ENCODE measurements at places on chromosomes 7 and 10. TPM values are rescaled to one million over a fixed set of nuclear protein-coding genes. Genes with fewer than 3 reads are reported as not detected.

DNA sequence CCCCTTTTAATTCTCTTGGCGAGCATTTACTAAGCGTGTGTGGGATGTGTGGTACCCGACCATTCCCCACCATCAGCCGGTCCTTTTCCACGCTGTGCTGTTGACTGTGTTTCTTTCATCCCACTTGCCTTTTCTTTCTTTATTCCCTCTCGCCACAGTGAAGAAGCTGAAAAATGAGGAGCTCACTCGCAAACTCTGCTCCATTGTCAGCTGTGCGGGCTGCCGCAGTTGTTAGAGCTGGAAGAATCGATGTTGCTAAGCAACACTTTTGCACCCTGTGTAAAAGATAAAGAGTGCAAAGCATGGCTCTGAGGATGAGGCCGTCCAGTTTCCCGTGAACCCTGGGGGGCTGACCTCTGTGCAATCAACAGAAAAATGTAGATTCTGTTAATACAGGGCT is 203.1 kb upstream of the NEBL start:
- DNase-seq: no peak

GRCh38 chr7:117143066-117143465 is 179.8 kb downstream of the WNT2 start:
- DNase-seq: no peak

GRCh38 chr10:78407009-78407711 is 373.5 kb downstream of the RPS24 start:
- peak; percentile 98 for DNase-seq

- peak; percentile 42 for DNase-seq
Observed at GRCh38 chr7:12475362-12476063, 71.8 kb upstream of the VWDE start.

- DNase-seq: no peak
Observed at GRCh38 chr10:18545621-18546305, 105.6 kb downstream of the NSUN6 start.

Gene CALML3
- polyA plus RNA-seq: not detected

DNA sequence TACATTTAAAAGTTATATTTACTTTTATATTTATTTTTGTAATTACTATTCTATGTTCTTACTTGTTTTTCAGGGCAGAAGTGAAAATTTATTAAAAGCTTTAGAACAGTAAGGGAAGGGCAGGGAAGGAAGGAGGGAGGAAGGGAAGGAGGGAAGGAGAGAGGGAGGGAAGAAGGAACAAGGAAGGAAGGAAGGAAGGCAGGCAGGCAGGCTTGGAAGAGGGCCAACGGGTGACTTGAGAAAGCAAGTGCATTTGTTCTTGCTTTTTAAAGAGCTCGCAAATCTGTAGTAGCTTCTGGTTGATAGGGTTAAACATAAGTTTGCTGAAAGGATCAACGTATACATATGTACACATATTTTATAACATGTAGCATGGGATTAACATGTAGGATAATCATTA is 725.3 kb upstream of the FZD8 start:
- DNase-seq: no peak

DNA sequence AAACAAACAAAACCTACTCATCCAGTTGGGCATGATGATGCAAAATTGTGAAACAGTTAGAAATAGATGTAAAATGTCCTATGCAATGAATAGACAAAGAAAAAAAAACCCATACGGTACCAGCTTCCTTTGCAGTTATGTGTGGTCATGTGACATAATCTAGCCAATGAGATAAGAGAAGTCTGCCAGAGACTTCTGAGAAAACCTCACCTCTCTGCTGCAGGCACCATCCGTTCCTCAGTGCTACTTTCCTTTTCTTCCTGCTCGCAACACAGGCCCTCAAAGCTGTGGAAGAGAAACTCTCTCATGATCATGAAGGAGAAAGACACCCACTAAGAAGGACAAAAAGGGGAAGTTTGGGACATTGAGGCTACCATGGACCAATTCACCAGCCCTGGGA is 76.8 kb upstream of the CARD11 start:
- DNase-seq: no peak

GRCh38 chr7:155884225-155885166 is 72.2 kb upstream of the SHH start:
- no peak for DNase-seq

- no peak for DNase-seq
Observed at GRCh38 chr10:47035819-47036337, 124.7 kb downstream of the PTPN20 start.

DNA sequence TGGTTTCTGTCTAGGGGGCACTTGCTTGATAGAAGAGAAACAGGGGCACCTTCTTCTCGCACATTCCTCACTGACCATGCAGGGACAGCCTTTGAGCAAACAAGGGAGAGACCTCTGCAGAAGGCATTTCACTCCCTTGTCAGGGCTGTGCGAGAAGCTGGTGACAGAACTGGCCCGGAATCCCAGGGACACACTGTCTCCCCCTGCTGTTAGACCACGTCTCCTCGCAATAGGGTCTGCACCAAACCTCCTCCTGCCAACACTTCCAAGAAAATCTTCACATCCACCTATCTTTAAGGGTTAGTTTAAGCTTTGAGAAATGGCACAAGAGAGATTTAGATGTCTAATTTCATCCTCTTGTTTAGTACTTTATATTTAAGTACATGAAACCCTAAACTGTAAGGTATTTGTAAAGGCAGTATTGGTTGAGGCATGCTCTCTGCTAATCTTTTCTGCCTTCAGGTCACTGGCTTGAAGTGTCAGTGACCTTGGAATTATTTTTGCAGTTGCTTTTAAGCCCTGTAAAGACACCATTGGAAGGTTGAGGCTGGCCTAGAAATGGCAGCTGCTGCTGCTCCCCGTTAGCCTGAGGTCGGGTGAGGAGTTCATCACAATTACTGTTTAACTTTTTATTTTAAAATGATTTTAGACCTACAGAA is 37.0 kb downstream of the RBM20 start:
- peak; percentile 77 for DNase-seq

- no peak for DNase-seq
Observed at GRCh38 chr7:92682903-92683539, 92.8 kb upstream of the FAM133B start.

DNA sequence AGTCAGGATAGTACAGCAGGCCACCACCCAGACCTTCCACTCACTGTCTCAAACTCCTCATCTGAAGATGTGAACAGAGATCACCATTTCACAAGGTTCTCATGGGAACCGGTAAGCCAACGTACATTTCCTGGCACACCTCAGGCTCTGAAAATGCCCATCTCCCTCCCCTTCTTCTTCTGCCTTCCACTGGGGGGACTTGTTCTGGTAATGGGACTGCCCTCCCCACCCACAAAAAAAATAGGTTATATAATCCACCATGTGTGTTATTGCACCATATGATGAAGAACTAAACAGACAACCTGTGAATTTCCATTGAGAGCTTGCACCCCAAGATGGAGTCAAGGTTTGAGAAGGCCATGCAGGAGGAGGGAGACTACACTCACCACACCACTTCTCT is 42.1 kb upstream of the IKZF1 start:
- DNase-seq: no peak

DNA sequence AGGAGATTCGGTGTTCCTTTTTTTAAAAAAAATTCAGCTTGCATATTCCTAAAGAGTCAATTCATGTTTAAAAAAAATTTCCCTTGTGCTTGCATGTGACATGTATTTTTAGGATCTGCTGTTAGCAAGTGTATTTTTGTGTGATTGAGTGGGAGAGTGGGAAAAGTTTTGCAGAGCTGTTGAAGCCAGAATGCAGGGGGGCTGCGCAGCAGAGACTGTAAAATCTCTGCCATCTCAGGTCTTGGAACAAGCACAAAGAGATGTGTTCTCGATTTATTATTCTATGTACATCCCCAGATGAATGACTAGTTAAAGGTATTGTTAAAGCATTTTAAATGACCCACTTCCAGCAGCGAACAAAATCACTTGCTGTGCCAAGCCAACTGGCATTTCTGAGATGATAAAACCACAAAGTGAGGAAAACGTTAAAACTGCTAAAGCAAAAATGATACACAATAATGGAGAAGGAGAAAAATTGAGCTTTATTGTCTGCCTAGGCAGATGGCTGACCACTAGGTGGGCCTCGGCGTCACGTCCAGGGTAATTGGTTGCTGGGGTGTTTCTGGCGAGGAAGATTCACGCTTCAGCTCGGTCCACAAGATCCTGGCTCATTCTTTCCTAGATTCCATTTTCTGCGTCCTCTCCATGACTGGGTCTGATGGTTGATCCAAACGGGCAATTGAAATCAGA is 67.0 kb upstream of the ATRNL1 start:
- peak; percentile 45 for DNase-seq

DNA sequence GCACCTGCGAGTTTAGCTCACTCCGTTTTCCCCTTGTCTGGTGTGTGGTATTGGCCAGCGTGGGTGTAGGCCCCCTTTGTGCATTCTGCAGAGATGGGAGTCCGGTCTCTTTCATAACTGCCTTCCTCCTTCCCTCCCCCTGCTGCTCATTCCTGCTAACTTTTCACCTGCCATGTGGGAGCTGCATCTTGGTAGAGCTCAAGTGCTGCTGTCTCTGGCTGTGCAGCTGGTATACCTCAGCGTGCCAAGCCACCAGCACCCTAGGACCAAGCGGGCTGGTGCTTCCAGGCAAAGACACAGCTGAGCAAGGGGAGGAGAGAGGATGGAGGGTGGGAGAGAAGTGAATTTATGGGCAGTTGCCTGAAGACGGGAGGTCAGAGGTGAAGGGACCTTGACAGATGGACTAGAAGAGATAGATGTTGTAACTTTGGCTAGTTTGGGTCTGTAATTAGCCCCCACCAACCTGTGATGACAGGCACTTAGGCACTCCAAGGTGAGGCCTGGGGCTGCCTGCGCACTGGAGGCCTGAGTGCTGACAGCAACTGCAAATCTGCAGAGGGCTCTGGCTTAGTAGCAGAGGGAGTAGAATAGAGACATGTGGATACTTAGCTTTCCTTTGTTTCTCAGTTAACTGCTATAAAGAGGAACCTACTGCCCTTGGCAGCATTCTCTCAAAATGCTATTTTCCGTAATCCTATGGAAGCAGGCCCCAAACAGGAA is 148.8 kb upstream of the AGK start:
- DNase-seq: no peak

DNA sequence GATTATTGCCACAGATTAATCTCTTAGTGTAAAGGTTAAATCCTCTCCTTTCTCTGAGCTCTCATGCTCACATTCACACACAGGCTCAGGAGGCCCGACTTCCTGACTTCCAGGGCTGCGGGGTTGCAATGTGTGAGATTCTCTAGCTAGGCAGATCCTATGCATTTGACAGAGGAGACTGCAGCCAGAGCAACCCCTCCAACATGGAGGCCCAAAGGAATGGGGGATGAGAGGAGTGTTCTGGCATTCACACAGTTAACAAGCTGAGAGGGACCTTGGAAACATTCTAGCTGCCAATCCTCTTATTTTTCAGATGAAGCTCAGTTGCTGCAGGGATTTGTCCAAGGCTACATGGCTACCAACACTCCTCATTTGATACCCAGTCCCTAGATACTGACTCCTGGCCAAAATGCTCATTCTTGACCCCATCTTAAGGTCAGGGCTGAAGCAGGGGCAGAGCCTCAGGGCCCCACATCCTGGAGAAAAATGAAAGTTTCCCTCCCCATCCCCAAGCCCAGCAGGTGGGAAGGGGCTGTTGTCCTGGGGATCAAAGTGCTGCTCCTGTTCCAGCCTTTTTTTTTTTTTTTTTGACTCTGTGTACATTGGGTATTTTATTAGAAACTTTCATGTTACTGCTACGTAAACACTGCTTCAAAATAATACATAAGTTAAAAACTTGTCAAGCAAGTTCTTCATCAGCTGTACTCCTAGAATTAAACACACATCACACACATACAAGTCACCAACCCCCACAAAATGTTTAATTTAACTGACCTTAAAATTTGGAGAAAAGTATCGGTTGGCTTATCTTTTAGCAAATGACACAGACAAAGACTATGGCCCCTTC is 325.6 kb downstream of the PLXNA4 start:
- peak; percentile 15 for DNase-seq

DNA sequence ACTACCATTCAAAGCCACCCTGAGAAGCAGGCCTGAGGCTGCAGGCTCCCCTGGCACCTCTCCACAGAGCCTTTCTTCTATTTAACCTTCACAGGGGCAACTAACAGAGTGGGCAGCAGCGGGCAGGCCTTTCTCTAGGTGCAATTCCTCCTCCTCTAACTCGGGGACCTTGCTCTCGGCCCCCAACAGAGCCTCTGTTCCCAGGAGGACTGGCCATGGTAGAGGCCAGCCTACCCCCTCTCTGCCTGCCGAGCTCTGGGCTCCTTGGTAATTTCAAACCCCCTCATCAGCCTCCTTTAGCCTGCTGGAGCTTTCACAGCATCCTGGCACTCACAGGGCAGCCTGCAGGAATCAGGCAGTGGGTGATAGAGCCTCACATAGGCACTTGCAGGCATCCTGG is 920.8 kb upstream of the ZNF722 start:
- no peak for DNase-seq

Gene CEP55
- 13.2 TPM for polyA plus RNA-seq

Gene GCK
- 7.7 TPM for polyA plus RNA-seq

- DNase-seq: no peak
Observed at GRCh38 chr7:69696054-69696591, 97.8 kb downstream of the AUTS2 start.

Gene JAKMIP3
- 0.70 TPM for polyA plus RNA-seq

Gene ANKRD61
- polyA plus RNA-seq: 1.2 TPM

- no peak for DNase-seq
Observed at GRCh38 chr7:44787041-44787440, 9.4 kb upstream of the PPIA start.

- DNase-seq: no peak
Observed at GRCh38 chr7:84665339-84665738, 470.8 kb upstream of the SEMA3A start.

DNA sequence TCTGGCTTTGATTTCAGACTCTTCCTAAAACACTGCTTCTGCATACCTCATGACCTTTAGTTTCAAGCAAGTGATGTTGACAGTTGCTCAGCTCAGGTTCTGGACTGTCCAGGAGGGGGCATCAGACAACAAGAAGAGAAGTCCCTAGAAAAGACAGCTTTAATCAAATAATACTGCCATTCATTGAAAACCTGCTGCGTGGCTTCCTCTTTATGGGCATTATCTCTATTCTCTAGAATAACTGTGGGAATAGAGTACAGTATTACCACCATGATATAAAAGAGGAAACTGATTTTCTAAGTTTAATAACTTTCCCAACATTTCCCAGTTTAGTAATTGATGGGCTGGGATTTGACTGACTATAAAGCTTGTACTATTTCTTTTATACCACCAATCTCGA is 170.4 kb downstream of the SNX13 start:
- DNase-seq: peak; percentile 87

DNA sequence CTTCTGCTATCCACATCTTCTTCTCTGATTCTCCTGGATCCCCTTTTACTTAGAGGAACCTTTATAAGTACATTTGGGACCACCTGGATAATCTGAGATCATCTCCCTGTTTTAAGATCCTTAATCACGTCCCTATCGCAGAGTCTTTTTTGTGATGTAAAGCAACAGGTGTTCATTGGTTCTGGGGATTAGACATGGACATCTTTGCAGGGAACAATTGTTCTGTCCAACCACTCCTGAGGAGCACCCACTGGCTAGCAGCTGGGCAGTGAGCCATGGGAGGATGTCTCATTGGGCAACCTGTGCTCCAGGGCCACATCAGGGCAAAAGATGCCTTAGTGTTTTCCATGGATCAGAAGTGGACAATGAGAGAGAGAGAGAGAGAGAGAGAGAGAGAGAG is 56.0 kb downstream of the ZNF800 start:
- DNase-seq: no peak

Gene PLEKHS1
- not detected for polyA plus RNA-seq
